ENCODE measurements at places on chromosomes 16 and 17.
A peak's percentile ranks its signal among the peaks of the same experiment; 100 is the strongest.

- no peak for DNase-seq
Observed at GRCh38 chr16:64469906-64470702, 651.8 kb downstream of the CDH11 start.

DNA sequence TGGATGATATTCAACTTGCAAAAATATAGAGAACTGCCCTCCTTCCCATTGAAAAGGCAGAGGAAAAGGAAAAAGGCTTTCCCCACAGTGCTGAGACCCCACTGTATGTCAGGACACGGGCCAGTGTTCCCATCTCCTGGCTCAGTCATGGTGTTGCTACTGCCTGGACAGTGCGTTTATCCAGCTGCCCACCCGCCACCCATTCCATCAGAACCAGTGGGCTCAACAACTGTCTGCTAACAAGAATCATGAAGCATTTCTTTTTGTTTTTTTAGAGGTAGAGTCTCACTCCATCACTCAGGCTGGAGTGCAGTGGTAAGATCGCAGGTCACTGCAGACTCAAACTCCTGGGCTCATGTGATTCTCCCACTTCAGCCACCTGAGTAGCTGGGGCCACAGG lies 11.3 kb downstream of the FBXO31 start:
- no peak for DNase-seq

- DNase-seq, result no peak
Observed at GRCh38 chr16:10950393-10950792, 6.0 kb downstream of the CLEC16A start.

DNA sequence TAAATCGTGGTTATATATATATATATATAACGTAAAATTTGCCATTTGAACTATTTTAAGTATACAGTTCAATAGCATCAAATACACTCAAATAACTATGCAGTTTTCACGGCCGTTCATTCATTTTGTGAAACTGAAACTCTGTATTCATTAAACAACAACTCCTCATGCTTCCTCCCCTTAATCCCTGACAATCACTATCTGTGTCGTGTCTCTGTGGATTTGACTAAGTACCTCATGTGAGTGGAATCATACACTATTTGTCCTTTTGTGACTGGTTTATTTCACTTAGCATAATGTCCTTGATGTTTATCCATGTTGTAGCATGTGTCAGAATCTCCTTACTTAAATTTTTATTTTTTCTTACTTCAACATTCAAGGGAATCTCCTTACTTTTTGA lies 2.8 kb downstream of the CCL23 start:
- DNase-seq, result no peak

- DNase-seq, result no peak
Observed at GRCh38 chr16:88799569-88800276, 3.9 kb upstream of the CDT1 start.

DNA sequence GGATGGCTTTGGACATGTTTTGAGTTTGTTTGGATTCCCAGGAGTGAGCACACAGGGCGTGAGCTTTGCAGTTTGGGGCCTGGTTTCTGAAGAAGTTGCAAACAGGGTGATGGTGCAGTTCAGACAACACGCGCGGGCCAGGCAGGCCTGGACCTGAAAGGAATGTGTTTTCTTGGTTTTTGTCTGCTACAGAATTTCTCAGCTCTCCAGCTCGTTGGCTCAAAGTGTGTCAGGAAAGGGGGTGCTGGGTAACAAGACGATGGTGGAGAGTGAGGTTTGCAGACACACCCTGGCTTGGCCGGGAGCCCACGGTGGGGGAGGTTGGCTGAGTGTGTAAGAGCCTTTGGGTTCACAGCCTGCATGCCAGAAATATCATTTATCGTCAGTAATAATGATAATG lies 82.3 kb downstream of the CMIP start:
- no peak for DNase-seq

GRCh38 chr16:56964243-56965148 lies 2.7 kb downstream of the CETP start:
- DNase-seq, result peak; percentile 89
